ENCODE measurements at places on chromosomes 1 and 21. TPM values are rescaled to one million over a fixed set of nuclear protein-coding genes. Genes with fewer than 3 reads are reported as not detected.

The CIART gene
- total RNA-seq: 6.6 TPM

- DNase-seq: no peak
- peaks cover 9% of the 10 kb centered on the region for H3K4me1 ChIP-seq
- no peaks in the 10 kb centered on the region for H3K27me3 ChIP-seq
- no peak within 1 kb of the TSS for H3K4me3 ChIP-seq
These were observed at the start of gene PRKACB for GRCh38 chr1:84143796-84144565. Gene PRKACB (plus strand): TSS chr1:84144271. CDS start chr1:84144362, 91 bp downstream.

The CLDN17 gene
- not detected for total RNA-seq

The C1orf50 gene
- total RNA-seq: 4.4 TPM

The FAM3B gene
- 2.5 TPM for total RNA-seq

DNA sequence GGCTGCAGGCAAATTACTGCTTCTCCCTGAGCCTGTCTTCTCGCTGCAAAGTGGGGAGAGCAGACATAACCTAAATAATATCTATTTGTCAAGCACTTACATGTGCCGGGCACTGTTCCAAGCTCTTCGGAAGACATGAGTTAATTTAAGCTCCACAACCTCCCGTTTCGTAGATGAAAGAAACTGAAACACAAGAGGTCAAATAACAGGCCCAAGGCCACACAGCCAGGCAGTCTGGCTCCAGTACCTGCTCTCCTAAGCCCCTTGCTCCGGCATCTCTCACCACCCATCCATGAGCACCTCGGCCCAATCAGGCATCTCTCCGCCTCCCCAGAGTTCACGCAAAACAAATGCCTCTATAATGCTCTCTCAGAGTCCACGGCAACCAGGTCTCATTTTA lies 65.4 kb downstream of the TAS1R2 start:
- no peak for DNase-seq
- no peaks in the 10 kb centered on the region for H3K36me3 ChIP-seq
- H3K27me3 ChIP-seq: no peaks in the 10 kb centered on the region
- no peak overlapping the region for H3K27ac ChIP-seq
- H3K4me1 ChIP-seq: peaks cover 10% of the 10 kb centered on the region
- H3K4me3 ChIP-seq: no peak overlapping the region

- H3K36me3 ChIP-seq: no peaks in the 10 kb centered on the region
- no peak for DNase-seq
- no peak overlapping the region for H3K4me3 ChIP-seq
- peaks cover 14% of the 10 kb centered on the region for H3K4me1 ChIP-seq
These were observed 11.4 kb upstream of the KIAA1614 start for GRCh38 chr1:180901076-180901990.

DNA sequence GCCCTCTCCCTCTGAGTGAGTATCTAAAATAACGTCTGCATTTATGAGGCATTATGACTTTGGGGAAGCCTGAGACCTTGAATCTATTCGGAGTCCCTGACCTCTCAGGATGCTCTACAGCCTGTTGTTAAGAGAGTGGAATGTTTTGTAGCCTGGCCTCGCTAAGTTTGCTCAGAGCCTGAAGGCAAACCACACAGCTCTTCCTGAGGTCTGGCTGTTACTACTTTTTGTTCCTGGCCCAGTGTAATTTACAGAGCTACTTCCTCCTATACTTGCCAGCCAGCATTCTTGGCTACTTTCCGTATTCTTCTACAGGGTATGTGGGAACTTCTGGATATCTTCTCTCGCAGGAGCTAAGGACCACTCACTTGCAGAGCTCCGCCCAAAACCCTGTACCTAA lies 3.6 kb upstream of the ZMYM4 start:
- no peaks in the 10 kb centered on the region for H3K36me3 ChIP-seq
- H3K27me3 ChIP-seq: no peaks in the 10 kb centered on the region
- H3K4me1 ChIP-seq: peaks cover 13% of the 10 kb centered on the region
- H3K4me3 ChIP-seq: no peak overlapping the region
- peak; percentile 45 for DNase-seq

The LMX1A gene
- total RNA-seq: not detected

GRCh38 chr1:32869923-32870614 lies 643 bp downstream of the FNDC5 start:
- no peaks in the 10 kb centered on the region for H3K36me3 ChIP-seq
- H3K4me3 ChIP-seq: peak overlapping the region; percentile 55
- peaks cover 38% of the 10 kb centered on the region for H3K27me3 ChIP-seq
- H3K27ac ChIP-seq: no peak overlapping the region
- peaks cover 19% of the 10 kb centered on the region for H3K4me1 ChIP-seq
- DNase-seq: no peak

DNA sequence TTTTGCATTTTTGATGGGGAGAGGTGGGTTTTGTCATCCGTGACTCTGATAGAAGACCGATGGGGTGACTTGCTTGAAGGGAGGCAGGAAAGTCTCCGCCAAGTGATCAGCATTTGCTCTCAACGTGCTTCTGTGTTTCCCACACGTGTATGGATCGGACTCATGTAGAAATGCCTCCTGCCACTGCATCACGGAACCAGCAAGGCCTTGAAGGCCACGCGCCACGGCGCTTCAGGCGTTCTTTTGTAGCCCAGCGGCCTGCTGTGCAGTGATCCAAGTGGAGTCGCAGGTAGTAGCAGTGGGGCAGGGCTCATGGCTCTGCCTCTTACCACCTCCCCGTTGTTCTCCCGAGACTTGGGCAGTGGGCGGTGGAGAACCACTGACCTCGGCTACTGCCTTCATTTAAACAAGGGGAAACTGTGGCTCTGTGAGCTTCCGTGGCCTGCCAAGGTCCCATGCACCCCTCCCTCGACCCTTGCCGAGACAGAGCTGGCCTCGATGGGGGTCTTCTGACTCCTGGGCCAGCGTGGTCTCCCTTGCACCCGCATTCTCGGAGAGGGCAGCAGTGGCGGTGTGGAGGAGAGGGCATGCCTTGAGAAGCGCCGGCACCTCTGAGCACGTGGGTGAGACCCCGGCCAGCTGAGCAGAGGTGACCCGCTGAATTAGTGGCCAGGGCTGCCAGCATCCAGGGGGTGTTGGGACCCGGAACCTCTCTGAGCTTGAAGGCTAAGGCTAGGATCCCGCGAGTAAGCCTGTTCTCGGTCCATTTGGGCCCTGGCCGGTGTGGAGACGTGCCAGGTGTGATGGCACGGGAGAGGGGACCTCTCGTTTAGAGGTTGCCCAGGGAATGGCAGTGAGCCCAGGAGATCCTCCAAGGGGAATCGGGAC lies 46.1 kb upstream of the ABCG1 start:
- H3K27ac ChIP-seq: no peak overlapping the region
- no peaks in the 10 kb centered on the region for H3K36me3 ChIP-seq
- no peak for DNase-seq
- no peaks in the 10 kb centered on the region for H3K27me3 ChIP-seq

The ZNF593OS gene
- not detected for total RNA-seq

The TNFSF4 gene
- 1.2 TPM for total RNA-seq

- no peaks in the 10 kb centered on the region for H3K36me3 ChIP-seq
- H3K27me3 ChIP-seq: peaks cover 4% of the 10 kb centered on the region
- H3K4me1 ChIP-seq: no peaks in the 10 kb centered on the region
- H3K27ac ChIP-seq: no peak overlapping the region
These were observed 3.5 kb downstream of the C1orf159 start for GRCh38 chr1:1112237-1112985.

DNA sequence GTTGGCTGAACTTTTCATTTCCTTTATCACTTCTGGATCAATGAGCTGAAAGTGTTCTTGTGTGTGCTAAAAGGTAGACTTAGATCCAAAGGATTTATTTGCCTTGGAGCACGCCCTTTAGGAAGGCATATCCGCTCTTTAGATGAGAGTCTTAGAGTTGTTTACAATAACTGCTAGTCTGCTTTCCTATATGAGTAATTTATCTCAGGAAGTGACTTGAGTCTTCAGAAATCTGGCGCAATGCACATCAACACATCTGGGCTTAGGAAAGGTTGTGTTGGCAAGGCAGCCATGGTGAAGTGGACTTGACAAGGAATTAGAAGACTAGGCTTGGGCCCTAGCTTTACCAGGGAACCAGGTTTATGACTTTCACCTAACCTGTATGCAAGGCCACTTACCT lies 204.1 kb upstream of the PTGFR start:
- no peak overlapping the region for H3K4me3 ChIP-seq

DNA sequence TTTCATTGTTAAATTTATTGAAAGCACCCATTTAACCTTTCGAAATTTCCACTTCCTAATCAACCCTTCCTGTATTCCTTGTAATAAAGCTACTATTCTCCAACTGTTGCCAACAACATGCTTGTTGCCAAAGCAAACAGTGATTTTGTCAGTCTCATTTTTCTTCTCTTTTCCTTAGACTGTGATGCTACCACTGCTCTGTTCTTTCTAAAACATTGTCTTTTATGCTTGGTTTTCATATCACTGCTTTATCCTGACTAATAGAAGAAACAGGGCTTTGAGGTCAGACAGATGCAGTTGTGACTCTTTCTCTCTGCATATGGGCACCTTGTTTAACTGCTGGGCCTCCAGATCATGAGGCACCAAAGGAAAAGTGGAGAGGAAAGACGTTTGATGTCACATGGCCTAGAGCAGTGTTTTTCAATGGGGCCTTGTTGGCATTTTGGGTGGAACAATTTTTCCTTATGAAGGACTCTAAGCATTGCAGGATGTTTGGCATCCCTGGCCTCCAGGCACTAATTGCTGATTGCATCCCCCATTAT lies 56.1 kb downstream of the HMCN1 start:
- H3K27me3 ChIP-seq: no peaks in the 10 kb centered on the region
- DNase-seq: no peak
- no peak overlapping the region for H3K27ac ChIP-seq
- no peaks in the 10 kb centered on the region for H3K36me3 ChIP-seq
- no peak overlapping the region for H3K4me3 ChIP-seq
- H3K4me1 ChIP-seq: no peaks in the 10 kb centered on the region

DNA sequence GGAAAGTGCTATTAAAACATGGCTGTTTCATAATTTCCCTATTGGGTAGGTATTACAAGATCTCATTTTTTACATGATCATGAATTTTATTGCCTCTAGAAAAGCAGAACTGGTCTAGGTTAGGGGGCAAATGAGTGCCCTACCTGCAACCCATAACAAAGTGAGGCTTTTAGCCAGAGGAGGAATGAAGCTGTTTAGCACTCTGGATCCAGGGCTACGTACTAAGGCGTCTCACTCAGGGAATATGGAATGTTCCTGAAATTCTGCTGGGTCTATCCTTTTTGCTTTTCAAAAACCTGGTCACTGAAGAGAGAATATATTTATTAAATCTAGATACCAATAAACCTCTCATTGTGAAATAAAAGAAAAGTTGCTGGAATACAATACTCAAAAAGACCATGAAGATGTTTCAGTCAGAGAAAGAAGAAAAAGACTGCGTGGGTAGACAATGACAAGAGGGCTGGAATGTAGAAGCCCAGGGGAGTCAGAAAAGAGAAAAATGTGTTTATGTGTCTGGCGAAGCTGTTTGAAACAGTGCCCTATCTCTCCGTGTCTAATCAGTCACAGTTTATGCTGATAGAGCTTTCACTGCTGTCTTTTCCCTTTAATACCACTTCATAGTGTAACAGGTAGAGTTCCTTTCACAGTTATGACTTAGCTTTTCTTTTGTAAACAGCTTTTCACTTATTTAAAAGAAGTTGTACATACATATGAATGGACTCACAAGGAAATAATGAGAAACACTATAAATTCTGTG lies 25.0 kb upstream of the SYDE2 start:
- H3K36me3 ChIP-seq: no peaks in the 10 kb centered on the region
- no peak overlapping the region for H3K4me3 ChIP-seq
- peaks cover 26% of the 10 kb centered on the region for H3K4me1 ChIP-seq
- H3K27me3 ChIP-seq: no peaks in the 10 kb centered on the region
- peak; percentile 22 for DNase-seq

DNA sequence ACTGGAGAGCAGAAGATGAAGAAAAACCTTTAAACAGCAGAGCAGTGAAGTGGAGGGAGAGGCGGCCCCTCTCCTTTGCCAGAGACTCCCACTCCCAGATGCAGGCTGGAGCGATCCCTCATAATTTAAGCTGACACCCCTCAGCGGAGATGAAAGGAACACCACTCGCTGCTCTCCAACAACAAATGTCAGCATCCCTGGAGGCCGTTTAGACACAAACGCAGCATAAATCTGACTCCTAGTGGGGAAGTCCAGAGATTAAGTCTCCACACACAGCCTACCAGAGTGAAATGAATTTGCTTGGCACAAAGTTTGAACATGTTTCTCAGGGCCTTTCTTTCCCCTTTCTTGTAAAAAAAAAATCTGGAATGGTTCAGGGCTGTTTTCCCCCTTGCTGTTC lies 137.8 kb downstream of the LMX1A start:
- H3K27ac ChIP-seq: no peak overlapping the region
- H3K36me3 ChIP-seq: no peaks in the 10 kb centered on the region
- H3K27me3 ChIP-seq: no peaks in the 10 kb centered on the region

The CACYBP gene
- total RNA-seq: 186 TPM

DNA sequence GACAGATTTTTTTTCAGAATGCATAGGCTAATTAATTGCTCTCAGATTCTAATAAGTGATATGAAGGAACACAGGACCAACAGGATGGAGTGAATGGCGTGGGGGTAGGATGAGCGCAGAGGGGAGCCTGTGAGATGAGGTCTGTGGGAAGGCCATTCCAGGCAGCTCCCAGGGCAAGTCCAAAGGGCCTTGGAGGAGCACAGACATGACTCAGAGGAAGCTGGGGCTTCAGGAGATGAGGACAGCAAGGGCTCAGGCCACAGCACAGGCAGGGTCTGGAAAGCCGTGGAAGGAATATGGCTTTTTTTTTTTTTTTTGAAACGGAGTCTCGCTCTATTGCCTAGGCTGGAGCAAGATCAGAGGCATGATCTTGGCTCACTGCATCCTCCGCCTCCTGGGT lies 35.1 kb downstream of the FMN2 start:
- H3K27ac ChIP-seq: no peak overlapping the region
- no peak for DNase-seq
- no peaks in the 10 kb centered on the region for H3K36me3 ChIP-seq

DNA sequence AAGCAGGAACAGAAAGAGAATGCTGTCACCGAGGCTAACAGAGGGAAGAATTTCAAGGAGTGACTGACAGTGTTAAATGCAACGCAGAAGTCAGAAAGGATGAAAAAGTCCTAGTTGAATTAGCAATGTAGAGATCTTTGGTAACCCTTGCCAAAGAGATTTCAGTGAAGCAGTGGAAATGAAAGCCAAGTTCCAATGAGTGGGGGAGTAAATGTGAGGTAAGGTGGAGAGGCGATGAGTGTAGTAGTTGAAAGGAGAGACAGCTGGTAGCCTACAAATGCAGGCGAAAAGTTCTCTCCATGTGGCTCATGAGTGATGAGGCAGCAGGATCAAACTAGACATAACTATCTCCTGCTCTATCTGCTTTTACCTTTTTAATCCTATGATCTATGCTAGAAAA lies 74.6 kb upstream of the IPO9 start:
- no peaks in the 10 kb centered on the region for H3K36me3 ChIP-seq
- peaks cover 53% of the 10 kb centered on the region for H3K4me1 ChIP-seq
- peak; percentile 22 for DNase-seq
- H3K27ac ChIP-seq: peak overlapping the region; percentile 21
- no peaks in the 10 kb centered on the region for H3K27me3 ChIP-seq

The UBE2U gene
- total RNA-seq: not detected

DNA sequence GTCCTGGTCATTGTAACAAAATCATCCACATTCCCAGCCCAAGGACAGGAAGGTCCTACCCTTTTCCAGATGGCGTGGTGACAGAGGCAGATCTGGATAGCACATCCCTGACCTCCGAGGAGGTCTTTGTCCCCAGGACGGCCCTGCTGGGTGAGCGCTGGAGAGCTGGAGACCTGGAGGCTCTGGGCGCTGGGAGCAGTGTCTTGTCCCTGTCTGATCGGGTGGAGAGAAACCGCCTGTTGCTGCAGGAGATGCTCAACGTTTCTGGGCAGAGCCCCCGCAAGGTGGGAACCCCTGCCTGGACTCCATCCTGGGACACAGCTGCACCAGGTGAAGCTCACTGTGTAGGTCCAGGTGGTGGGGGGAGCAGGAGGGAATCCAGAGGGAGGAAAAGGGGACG lies 4.1 kb downstream of the KIAA1614 start:
- no peaks in the 10 kb centered on the region for H3K36me3 ChIP-seq
- H3K27me3 ChIP-seq: peaks cover 23% of the 10 kb centered on the region
- no peak overlapping the region for H3K27ac ChIP-seq
- H3K4me3 ChIP-seq: no peak overlapping the region
- H3K4me1 ChIP-seq: peaks cover 5% of the 10 kb centered on the region

All from GM23338 (cell line).